ENCODE measurements at places on chromosomes 12 and 14.

- DNase-seq = peak; percentile 65
These were observed 12.7 kb downstream of the BMAL2 start for GRCh38 chr12:27345376-27345775.

- DNase-seq = peak; percentile 67
These were observed 20.3 kb downstream of the FIGNL2 start for GRCh38 chr12:51827925-51828818.

DNA sequence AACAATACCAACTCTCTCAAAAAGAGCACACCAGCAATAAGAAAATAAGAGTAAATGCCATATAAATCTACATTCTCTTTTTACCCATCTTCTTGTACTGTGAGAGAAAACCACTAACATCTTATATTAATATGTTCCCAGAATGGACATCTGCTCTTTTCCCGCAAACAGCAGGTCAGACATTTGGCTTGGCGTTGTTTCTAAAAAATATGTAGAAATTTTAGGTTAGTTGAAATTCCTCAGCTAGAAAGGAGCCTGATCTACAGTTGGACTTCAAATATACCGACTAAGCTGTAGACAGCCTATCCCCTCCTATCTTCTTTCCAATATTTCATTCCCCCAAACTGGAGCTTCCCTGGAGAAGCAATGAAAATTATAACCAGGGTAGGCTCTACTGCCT, 88.7 kb downstream of the PPP2R5E start:
- DNase-seq = no peak

DNA sequence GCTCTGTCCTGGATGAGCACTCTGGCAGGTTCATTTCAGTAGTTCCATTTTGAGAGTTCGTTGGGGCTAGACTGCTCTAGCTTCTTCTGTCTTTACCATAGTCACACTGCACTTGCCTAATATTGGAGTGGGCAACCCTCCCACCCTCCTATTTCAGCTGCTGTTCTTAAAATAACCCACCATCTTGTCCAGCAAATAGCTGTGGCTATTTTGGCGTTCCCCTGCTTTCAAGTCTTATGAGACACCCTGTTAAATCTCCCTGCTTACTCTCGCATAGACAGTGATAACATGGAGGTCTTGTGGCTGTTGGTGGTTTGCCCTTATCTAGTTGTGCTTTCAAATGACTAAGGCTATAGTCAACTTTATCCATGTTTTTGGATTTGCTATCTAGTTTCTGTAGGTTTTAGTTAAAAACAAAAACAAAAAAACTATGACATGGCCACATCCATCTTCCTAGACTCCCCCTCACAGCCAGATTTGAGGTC, 65.5 kb downstream of the LRP6 start:
- DNase-seq = no peak

GRCh38 chr12:121964813-121965643, 46.6 kb downstream of the CFAP251 start:
- DNase-seq = no peak

DNA sequence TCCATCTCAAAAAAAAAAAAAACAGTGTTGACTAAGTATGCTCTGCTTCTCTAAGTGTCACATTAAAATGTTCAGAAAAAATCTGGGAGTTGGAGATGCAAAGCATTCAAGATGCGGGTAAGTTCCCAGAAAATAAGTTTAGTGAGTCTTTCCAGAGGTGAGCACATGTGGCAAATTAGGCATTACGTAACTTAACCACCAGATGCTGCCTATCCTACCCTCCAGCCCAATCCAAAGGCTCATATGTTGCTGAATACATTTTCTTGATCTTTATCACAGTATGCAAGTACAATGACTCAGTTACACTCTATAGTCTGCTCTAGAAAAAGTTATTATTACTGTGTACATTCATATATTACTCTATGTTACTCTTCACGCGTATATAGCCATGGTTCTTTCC, 3.6 kb downstream of the SLC2A14 start:
- no peak for DNase-seq

Data from Caki2 (cell line).